Stimulated activated CD4-positive, alpha-beta T cell treated with anti-CD3 and anti-CD28 coated beads, Interleukin-12 subunit alpha, Interleukin-12 subunit beta, amount 100 ng/mL, for 24 hours (primary cell): ENCODE measurements at places on chromosomes 5 and 9.
A peak's percentile ranks its signal among the peaks of the same experiment; 100 is the strongest.

GRCh38 chr9:130183133-130183762, 11.0 kb downstream of the NCS1 start:
- no peak for DNase-seq

DNA sequence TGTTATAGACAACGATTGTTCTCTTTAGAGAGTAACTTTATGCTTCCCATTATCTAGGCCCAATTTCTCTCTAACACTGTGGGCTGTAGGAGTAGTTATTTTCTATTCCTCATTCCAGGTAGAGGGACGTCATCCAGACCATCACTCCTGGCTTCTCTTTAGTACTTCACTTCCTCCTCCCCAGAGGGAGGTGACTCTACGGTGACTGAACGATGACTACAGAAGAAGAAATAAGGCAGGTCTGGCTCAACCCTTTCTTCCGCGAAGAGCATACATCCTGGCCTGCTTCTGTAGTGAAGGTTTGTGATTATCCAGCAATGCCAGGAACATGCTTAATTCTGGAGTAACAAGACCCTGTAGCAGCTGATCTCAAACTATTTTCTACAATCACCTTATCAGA, 50.8 kb downstream of the HMGCR start:
- DNase-seq: no peak

DNA sequence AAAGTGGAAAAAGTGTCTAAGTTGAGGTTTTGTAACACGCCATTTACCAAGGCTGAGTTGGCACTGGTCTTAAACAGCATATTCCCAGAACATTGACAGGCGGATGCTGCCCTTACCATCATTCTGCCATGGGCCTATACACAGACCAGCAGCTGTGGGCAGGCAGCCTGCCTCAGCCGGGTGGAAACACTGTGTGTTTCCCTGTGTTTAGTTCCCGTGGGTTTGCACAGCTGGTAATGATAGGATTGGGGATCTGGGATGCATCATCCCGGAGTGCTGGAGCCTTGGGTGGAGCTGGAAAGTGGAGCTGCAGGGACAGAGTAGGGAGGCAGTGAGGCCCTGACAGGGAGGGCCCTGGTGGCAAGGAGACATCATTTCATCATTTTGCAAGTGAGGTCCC, 5.5 kb upstream of the FGD3 start:
- no peak for DNase-seq

GRCh38 chr9:83067579-83067978, 4.6 kb upstream of the RASEF start:
- DNase-seq: no peak

- DNase-seq: no peak
These were observed 59.9 kb downstream of the IRX2 start for GRCh38 chr5:2691530-2691929.

GRCh38 chr9:106334081-106334480, 528.9 kb upstream of the ZNF462 start:
- DNase-seq: no peak

DNA sequence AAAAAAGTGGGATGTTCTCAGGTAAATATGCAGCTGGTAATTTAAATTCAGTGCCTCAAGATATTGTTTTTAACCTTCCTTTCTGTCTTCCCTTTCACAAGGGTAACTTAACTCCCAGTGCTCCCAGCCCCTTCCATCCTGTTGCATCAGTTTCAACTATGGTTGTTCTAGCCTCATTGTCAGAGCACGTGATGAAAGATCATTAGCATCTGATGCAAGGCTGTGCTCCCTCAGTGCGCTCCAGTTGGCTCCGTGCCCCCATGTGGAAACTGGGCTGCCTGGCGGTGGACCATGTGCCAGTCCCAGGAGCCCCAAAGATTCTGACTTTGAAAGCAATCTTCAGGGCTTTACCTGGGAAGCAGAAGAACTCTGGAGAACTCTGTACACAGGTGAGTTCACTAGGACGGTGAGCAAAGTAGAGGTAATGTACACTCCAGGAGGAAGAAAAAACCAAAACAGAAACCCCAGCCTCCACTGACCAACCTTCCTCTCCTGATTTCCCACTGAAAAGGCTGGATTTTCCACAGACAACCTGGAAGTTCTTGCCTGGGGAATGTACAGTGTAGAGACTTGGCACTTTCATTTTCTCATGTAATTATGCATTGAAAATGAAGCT, 96.9 kb downstream of the SLC1A3 start:
- DNase-seq: no peak

- DNase-seq: no peak
These were observed 65.3 kb downstream of the ARHGEF37 start for GRCh38 chr5:149646564-149646963.

DNA sequence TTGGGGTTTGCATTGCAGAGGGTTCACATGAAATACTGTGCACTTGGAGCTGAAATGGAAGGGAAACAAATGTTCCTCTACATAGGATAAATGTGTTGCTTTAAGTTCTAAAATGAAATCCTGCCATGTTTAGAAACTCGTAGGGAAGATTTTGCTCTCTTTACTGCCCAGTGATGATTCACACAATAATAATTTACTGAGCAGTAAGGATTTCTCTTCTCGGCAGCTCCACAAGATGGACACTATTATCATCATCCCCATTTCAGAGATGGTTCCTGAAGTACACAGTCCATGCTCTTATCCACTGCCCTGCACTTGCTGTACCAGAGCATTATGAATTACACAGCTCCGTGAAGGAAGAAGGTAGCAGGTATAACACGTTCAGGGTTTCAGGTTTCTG, 4.1 kb downstream of the HACD4 start:
- no peak for DNase-seq

GRCh38 chr5:127744241-127744640, 41.0 kb downstream of the CCDC192 start:
- DNase-seq: no peak

DNA sequence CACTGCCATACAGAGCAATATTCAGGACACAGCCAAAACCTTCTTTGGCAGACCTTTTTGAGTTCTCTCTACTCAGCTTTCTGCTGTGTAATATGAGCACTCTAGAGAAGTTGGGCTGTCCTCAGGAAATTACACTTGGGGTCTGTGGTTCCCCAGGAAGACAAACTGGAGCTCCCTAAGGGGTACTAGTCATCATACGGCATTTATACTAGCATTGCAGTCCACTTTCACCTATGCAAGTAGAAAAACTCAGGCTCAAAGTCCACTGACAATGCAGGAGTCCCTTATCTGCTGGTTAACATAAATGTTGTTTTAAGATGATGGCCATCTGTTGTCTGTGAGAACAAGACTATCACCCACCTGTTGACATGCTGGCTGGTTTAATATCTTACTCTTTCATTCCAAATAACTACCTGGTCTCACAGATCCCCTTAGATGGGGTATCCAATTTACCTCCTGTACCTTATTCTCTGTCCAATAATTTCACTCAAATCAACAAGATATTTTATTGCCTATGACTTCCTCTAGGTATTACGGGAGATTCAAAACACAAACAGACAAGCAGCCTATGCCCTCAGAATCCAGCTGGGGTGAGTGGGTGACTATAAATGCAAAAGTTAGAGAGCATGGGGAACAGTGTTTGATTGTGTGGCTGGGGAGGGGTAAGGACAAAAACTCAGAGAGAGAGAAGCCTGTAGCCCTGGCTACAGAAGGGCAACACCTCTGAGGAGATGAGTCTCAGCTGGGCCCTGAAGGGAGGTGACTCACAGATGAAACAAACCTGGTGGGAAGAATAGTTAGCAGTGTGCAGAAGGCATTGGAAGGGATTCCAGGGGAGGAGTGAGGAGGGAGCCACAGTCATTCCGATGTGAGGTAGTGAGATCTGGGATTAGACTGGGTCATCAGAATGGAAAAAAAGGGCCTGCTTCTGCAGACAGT, 10.2 kb downstream of the DOCK8 start:
- DNase-seq: no peak

- no peak for DNase-seq
These were observed 9.0 kb upstream of the PRR7 start for GRCh38 chr5:177437623-177438022.

DNA sequence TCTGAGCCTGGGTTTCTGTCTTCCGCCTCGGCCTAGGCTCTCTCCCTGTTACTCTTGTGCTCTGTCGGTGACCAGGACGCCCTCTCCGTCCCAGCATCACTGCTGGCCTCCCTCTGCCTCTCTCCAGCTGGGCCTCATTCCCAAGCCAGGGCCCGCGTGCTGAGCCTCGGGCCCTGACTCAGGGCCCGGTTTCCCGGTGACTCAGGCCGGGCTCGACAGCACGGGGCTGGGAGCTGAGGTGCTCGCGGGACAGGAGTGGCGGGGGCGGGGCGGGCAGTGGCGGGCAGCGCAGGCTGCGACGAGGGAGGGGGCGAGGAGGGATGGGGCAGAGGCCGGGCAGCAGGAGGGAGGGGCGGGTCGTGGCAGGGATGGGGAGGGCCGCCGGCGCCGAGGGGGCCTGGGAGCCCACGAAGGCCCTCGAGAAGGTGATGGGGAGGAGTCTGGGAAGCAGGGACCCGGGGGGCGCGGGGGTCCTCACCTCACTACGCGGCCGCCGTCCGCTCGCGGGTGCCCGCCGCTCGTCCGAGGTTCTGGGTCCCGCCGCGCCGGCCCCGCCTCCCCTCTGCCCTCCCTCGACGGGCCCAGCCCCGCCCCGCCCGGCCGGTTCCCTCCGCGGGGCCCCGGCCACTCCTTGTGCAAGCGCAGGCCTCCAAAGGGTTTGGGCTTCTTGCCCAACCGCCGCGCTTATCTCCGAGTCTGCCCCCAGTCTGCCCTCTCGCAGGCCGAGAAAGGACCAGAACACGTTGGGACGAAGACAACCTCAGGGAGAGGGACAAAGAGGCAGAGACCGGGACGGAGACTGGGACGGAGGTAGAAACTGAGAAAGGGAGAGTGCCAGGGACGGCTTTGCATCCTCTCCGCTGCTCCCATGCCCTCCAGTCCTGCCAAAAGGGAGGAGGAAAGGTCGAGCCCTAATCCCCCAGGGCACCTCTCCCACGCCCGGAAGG, at the start of gene ARAP3:
TSS of gene ARAP3 (minus strand) at position 536 of the 947 bp plus-strand sequence. CDS start 1,744 bp downstream, outside the sequence.
- peak; percentile 32 for DNase-seq

DNA sequence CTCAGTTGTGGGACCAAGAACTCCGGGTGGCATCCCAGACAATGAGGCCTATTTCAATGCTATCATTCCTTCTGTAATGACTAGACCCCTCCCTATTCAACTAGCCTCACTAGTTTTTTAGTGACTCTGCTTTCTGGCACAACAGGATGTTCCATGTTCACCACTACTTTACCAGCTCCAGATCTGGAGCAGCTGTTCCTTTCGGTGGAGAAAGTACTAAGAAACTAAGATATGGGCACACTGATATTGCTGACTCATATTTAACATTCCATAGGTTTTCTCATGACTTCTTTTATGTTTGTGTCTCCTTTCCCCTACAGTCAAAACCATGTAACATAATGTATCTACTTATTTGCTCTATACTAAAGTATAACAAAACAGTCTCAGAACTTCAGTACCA, 24.1 kb downstream of the IL33 start:
- no peak for DNase-seq

GRCh38 chr5:74272831-74273451, 367.6 kb downstream of the ENC1 start:
- DNase-seq: no peak

- DNase-seq: no peak
These were observed 120.6 kb downstream of the C9orf50 start for GRCh38 chr9:129500161-129500862.

DNA sequence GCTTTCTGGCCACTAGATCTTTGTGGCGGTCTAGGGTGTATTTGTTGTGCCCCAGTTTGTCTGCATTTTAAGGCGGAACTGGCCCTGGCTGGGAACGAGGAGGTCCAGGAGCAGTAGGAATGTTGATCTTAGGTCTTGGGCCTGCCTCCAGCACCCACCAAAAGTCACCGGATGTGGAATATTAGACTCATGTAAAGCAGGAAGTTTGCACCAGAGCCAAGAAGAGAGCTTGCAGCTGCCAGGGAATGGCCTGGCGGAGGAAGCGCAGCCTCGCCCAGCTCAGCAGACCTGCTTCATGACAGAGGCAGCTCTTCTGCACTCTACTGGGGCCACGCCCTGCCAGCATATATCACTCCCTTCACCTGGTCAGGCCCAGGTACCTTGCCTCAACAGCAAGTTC, 3.3 kb downstream of the GPX3 start:
- DNase-seq: no peak

DNA sequence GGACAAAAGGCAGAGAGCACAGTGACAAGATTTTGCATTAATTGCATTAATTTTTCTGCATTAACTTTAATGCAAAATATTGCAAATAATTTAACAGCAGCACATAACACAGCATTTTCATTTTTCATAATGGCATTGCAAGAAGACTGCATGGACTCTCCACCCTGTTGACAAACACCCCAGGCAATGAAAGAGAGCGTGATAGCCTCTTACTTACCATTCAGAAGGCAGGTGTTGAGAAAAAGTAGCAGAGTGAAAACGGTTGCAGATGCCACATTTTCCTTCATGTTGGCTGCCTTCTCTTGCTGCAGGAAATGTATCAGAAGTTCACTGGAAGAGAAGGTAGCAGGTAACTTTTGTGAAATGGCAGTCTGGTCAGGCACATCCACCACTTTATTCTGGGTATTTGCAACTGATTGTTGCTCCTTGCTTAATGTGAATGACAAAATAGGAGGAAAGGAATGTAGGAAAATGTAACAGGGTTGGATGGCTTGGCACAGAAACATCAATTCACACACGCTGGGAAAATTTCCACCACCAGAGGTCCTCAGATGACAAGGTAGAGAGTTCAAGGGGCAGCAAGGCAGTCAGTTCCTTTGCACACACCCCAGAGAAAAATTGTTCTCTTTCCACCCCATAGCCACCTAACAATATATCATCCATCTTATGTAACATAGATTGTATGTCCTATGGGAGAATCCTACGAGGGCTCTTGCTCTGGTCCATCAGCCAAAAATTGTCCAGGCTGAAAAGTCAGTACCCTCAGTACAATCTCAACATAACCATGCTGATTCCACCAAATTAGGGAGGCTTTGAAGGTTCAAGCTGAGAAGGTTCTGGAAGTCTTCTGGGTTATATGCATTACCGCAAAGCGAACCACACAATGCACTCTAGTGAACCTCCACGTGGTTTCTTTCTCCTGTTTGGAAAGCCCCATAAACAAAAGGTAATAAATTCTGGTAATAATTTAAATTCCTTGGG, 41.9 kb upstream of the AGXT2 start:
- DNase-seq: peak; percentile 17

- DNase-seq: no peak
These were observed 37.0 kb downstream of the SYK start for GRCh38 chr9:90838581-90839154.

- DNase-seq: no peak
These were observed 235.1 kb downstream of the GADD45G start for GRCh38 chr9:89839952-89840351.

GRCh38 chr9:10525972-10526371, 86.8 kb downstream of the PTPRD start:
- DNase-seq: no peak

DNA sequence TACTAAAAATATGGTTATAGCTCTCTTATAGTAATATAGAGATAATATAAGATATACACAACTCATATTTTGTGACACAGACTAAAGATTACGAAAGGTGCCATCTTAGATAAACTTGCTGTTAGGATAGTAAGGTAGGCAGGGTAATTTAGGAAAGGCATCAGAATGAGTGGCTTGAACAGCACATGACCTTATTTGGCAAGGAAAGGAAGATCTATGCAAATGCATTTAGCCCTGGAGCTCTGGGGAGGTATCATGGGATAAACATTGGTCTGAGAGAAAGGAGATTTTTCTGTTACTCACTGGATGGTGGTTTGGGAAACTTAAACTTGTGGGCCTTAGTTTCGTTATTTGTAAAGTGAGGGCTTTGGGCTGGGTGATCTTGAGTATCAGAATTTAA, 65.8 kb downstream of the KCTD16 start:
- DNase-seq: no peak
